Suprapubic skin (tissue), 4 donors: ENCODE measurements at places on chromosomes 16 and 17. TPM values are rescaled to one million over a fixed set of nuclear protein-coding genes. Genes with fewer than 3 reads are reported as not detected.
A peak's percentile ranks its signal among the peaks of the same experiment; 100 is the strongest.

GRCh38 chr16:13697568-13697967 lies 222.4 kb upstream of the ERCC4 start:
- DNase-seq = no peak

Gene SNF8
- total RNA-seq = 52.7 TPM

- no peak for DNase-seq
These were observed 279.3 kb downstream of the ZFHX3 start for GRCh38 chr16:72768591-72768990.

Gene GAA
- total RNA-seq = 42.3 TPM

Gene MT1X
- total RNA-seq = 5,916 TPM

- DNase-seq = no peak
These were observed 12.2 kb downstream of the C16orf95 start for GRCh38 chr16:87304951-87305350.

DNA sequence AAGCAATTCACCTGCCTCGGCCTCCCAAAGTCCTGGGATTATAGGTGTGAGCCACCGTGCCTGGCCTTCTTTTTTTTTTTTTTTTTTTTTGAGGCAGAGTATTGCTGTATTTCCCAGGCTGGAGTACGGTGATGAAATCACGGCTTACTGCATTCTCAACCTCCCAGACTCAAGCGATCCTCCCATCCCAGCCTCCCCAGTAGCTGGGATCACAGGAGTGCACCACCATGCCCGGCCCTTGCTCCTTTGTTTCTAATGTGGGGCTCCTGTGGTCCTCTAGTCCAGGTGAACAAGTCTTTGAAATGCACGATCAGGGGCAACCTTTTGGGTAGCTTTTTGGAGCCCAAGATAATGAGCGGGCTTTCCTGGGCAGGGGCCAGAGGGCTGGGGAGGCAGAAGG lies 23.2 kb downstream of the CMIP start:
- DNase-seq = no peak

- DNase-seq = no peak
These were observed 26.9 kb downstream of the IL4R start for GRCh38 chr16:27340654-27341053.

GRCh38 chr17:6507535-6507934 lies 48.8 kb downstream of the PITPNM3 start:
- DNase-seq = peak; percentile 54
